ENCODE measurements at places on chromosomes 13 and 19.
A peak's percentile ranks its signal among the peaks of the same experiment; 100 is the strongest.

DNA sequence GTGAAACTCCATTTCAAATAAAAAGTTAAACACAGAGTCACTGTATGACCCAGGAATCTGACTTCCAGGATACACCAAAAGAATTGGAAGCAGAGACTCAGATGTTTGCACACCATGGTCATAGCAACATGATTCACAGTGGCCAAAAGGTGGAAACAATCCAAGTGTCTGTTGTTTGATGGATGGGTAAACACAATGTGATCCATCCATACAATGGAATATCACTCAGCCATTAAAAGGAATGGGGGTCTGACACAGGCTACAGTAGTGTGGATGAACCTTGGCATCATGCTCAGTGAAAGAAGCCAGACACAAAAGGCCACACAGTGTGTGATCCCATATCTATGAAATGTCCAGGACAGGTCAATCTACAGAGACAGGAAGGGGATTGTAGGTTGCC is 174.3 kb downstream of the PTPRS start:
- DNase-seq: no peak

GRCh38 chr13:92843549-92843948 is 383.1 kb upstream of the GPC6 start:
- no peak for DNase-seq

GRCh38 chr19:6531163-6531955 is 533 bp downstream of the TNFSF9 start:
- peak; percentile 40 for DNase-seq

DNA sequence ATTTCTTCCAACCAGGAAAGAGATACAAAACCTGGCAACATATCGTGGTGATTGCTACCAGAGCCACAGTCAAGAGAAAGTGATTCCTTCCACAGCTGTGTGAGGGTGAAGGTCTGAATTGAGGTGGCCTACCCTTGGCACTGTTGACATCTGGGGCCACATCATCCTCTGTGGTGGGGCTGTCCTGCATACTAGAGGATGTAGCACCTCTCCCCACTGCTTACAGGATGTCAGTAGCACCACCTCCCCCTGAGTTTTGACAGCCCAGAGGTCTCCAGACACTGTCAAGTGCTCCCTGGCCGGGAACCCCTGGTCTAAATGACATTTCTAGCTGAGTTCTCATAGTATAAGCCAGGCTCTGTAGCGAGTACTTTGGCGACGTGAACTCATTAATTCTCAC is 15.5 kb downstream of the PTGER1 start:
- DNase-seq: no peak

DNA sequence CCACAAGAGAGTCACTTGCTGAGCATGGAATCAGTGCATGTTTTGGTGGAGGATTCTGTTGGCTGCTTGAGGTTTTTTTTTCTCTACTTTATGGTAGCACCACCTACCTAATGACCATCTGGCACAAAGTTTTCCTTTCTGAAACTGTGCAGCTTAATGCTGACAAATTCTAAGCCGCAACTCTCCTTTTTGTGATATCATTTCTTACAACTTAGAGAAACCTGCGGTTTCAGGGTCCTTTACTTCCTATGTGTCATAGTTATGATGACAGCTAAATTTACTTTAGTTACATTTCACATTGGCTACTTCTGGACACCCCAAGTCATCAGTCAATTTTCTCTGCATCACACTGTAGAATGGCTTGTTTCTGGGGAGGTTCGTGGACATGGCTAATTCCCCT is 115.4 kb upstream of the TMTC4 start:
- DNase-seq: no peak

DNA sequence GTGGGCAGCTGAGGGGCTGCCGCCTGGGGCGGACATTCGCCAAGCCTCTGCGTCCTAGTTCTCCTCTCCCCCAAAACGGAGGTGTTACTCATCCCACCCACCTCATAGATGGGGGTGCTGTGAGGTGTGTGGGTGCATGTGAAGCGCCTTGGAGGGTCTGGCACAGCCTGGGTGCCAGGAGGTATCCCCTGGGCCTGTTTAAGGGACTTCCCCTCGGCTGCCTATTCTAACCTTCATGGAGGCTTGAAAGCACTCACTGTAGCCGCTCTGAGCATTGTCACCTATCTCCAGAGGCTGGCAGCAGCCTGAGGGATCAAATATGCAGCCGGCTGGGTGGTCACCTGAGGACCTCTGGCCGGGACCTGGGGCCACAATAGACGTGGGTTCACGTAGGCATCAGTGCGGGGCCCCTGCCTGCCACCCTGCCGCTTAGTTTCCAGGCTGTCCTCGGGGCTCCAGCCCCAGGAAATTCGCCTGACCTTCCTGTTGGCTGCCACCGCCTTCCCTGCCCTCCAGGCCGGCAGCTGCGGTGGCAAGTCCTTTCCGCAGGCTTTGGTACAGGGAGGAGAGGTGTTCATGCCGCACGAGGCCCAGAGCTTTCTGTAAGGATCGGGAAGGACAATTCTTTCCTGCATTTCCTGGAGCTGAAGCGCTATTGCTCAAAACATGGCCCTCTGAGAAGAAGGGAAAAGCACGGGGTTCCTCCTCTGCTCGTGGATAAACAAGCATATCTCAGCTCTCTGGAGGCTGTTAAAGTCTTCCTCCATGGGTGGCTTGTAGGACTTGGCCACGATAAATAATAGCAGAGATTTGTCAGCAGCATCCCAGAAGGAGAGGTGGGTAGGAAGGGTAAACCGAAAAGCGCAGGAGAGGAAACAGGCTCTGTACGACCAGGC is 4.6 kb downstream of the COL4A2 start:
- no peak for DNase-seq

DNA sequence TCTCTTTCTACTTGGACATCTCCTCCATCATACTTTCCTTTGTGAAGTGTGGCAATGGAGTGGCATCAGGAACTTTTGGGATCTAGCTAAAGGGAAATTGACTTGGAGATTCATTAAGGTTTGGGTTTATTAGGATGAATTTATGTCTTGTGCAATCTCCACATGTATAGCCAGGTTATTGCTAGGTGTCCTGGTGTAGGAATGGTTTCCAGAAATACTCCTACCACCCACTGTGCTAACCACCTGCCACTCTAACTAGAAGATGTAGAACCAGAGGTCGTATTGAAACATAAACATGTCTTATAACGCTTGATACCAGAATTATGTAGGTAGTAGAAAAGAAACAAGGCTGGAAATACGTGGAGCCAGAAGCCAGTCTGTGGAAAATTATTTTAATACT is 38.1 kb upstream of the MED4 start:
- DNase-seq: no peak

GRCh38 chr13:95128045-95128643 is 173.1 kb downstream of the ABCC4 start:
- no peak for DNase-seq

All from B cell (primary cell).